Tongue (tissue), 3 donors: ENCODE measurements at places on chromosomes 7 and 10. TPM values are rescaled to one million over a fixed set of nuclear protein-coding genes. Genes with fewer than 3 reads are reported as not detected.

DNA sequence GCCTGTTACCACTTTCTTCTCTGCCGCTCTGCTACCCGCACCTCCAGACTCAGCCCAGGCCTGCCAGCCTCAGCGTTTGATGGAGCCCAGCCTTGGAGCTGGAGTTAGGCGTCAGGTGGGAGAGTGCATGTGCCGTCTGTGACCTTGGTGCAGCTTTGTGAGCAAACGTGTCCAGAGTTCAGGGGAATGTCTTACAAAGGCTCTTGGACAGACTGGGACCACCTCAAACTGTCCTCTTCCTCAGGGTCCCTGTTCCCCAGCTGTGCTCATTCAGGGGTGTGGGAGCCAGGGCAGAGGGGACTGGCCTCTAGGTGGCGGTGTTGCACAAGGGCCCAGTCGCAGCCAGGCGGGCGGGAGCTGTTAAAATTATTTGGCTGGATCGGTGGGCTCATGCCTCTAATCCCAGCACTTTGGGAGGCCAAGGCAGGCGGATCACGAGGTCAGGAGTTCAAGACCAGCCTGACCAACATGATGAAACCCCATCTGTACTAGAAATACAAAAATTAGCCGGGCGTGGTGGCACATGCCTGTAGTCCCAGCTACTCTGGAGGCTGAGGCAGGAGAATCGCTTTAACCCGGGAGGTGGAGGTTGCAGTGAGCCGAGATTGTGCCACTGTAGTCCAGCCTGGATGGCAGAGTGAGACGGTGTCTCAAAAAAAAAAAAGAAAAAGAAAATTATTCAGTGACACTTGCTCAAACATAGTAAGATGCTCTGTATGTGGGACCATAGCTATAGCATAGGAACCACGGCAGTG lies 89.2 kb downstream of the ADCY1 start:
- DNase-seq, result no peak

DNA sequence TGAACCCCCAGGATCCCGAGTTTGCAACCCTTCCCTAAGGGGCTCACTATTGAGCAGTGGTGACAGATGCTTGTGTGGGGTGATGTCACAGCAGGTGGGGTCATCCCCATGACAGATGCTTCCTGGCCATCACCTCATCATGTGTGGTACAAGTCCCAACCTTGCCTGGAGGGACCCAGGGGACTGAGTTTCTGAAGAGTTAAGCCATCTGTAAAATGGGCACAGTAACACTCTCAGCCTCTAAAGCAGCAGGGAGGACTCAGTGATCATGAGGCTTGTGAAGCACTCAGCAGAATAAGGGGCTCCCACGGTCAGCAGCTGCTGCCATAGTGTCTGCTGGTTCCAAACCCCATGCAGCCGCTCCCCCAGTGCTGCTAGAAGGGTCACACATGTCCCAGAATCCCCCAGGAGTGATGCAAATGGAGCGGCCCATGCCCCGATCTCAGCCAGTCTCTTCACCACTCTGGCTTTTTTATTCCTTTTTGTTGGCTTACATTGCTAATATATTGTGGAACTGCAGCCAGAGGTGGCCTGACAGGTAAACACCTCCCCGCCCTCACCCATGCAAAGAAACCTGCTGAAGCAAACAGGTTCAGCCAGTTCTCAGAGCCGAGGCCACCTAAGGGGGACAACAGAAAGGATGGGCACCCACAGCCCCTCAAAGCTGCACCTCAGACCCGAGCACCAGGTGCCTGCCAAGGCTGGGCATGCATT lies 102.1 kb upstream of the PDGFA start:
- DNase-seq, result peak; percentile 69

DNA sequence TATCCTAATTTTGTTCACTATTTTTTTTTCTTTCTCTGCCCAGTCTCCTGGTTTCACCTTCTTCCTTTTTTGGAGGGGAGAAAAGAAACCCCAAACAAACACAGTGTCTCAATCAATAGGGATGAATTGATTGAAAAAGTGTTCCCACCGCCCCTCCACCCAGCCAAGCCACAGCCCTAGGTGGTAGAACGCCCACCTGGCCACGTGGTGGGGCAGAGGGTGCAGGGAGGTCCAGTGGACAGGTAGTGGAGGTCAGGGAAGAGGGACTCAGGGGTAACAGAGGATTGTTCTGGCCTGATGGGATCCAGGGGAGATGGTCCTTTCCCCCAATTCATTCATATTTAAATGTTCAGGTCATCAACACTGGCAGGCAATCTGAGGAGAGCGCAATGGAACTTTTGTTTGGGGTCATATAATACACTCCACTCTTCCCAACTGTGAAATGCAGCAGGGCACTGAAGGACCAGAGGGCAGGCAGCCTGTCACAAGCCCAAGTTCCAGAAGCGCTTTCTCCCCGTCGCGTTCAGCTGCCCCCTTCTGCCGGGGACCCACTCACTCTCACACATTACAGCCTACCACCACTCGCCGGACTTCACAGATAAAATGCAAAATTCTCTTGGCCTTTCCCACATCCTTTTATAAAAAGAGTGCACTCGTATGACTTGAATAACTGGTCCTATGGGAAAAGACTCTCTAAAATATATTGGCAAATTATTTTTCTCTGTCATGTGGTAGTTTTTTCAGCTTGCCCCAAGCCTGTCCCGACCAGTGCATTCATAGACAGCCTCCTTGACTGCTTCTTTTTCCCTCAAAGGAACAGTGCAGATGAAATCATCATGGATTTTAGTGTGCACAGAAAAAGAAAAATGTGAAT lies 1.6 kb downstream of the INHBA start:
- no peak for DNase-seq

DNA sequence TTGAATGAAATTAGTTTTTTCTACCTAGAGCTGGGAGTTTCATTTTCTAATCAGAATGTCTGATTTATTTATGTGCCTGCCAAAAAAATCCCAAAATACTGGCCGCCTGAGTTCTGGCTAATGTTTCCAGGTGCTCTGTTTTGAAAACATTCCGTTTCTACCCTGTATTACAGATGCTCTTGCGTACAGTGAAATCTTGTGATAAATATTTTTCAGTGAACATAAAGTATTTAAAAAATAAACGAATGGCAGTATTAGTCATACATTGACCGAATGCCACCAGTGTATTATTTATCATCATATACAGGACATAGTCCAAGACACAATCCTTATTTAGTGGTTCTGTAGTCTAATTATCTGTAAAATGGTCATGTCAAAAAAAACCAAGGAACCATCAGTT lies 102.8 kb downstream of the KAT6B start:
- no peak for DNase-seq

DNA sequence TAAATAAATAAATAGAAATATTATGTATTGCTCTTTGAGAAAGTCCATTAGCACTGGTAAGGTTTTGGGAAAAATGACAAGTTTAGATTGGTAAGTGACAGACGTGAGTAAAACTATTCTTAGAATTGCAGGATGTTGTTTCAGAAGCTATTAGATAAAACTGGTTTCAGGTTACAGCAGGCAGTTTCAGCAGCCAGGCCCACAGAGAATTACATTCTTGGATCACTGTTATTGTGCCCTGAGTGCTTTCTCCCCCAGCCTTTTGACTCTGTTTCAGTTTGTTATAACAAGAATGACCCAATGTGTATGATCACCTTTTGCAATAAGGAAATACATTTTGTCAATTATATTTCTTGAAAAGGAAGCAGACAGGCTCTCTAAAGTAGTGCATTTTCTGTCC lies 86.5 kb downstream of the DKK1 start:
- DNase-seq, result no peak

- peak; percentile 87 for DNase-seq
These were observed 2.3 kb upstream of the NOS3 start for GRCh38 chr7:150988230-150989226.

DNA sequence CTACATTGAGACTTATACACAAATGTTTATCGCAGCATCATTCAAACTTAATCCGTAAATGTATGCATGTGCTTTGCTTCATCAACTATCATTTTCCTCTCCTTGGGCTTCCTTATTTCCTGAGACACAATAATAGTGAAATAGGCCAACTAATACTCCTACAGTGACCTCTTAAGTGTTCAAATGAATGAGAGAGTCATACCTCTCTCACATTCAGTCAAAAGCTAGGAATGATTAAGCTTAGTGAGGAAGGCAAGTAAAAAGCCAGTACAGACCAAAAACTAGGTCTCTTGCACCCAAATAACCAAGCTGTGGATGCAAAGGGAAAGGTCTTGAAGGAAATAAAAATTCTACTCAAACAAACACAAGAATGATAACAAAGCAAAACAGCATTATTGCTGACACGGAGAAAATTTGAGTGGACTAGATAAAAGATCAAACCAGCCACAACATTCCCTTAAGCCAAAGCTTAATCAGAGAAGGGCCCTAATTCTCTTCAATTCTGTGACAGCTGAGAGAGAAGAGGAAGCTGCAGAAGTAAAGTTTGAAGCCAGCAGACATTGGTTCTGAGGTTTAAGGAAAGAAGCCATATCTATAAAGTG lies 72.3 kb downstream of the GLCCI1 start:
- no peak for DNase-seq

DNA sequence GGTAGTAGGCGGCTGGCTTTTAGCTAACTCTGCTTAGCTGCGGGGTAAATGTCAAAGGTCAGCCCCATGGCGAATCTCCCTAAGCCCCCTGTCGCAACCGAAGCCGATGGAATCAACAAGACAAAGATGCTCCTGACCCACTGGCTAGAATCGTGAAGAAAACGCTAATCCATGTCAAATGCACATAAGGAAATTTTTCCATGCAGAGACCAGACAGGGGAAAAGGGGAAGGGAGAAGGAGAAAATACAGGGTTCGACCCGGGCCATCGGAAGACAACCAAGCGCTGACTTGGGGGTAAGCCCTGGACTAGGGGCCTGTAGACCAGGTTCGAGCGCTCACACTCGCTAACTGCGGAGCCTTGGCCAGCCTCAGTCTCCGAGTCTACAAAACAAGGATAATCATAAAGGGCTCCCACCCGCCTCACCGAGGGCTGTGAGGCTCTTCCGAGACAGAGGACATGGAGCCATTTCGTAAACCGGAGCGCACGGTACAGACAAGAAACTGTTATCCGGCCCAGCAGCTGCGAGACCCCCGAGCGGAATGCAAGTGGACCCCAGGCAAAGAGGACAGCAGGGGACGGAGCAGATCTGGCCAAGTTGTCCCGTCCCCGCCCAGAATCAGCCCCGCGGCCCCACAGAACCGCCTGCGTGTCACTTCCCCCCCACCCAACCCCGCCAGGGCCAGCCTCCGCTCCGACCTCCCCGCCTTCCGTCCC lies 507 bp downstream of the SAR1A start:
- no peak for DNase-seq

POLR2J2 gene
- total RNA-seq, result 6.9 TPM

CYP2E1 gene
- total RNA-seq, result 0.31 TPM

AKR1D1 gene
- total RNA-seq, result not detected

CCDC172 gene
- not detected for total RNA-seq
